ENCODE measurements at places on chromosomes 2 and 18.

GRCh38 chr18:27008575-27008974 lies 143.1 kb upstream of the AQP4 start:
- DNase-seq: no peak

DNA sequence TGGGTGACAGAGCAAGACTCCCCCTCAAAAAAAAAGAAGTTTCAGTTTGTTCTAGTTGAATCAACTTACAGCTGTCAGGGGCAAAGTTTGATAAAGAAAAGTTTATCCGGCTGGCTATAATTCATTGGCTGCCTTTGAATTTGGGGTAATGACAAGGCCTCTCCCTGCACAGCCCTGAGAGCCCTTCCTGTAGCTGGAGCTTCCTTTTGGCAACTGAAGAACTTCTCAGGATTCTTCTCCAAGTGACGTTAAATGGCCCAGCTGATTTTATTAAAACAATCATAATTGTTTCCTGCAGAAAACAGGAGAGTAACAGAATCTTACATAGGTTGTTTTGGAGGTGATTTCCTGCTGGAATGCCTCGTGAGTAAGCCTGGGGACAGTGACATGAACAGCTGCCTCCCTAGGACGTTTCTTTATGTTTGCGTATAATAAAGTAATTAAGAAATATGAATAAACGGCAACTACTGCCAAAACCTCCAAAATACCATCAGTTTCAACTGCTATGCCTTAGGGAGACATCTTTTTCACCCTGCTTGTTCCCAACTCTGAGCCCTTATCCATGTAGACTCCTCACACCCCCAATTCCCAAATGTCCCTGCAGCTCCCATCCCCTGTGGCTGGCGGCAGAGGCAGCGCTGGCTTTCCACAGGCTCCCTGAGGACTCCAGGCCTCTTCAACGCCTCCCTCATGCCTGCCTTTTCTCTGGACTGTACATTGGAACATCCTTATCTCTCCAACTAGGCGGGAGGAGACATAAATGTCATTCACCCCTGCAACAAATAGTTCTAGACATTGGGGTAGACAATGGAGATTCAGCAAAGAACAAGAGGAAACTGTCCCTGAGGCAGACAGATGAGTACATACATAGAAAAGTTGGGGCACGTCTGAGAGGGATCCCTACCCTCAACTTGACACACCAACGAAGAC lies 59.2 kb upstream of the FZD7 start:
- DNase-seq: no peak

DNA sequence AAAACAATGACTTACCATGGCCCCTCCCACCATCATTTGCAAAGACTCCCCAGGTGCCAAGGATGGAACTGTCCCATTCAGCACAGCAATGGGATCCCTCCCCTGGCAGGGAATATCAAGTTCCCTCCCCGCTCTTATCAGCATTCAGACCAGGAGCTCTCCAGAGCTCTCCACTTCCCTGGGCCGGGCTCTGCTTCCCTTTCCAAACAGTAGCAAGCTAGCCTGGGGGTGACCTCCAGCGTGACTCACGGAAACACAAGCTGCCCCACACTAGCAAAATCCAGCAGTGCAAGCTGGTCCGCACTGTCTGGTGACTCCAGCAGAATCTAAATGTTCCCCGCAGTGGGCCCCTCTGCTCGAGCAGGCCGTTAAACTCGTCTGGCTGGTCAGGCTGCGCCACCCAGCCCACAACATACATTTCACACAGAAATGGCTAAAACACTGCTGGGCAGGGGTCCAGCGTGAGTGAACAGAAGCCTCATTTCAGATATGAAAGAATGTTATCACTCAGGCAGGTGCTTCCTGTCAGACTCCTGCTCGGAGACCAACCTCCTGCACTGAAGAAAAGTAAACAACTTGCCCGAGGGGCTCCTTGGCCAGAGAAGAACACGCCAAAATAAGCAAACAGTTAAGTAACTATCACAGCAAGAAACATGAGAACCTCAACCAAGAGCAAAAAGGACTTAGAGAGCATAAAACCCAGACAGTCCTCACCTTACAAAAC lies 33.9 kb downstream of the STAT1 start:
- DNase-seq: no peak

DNA sequence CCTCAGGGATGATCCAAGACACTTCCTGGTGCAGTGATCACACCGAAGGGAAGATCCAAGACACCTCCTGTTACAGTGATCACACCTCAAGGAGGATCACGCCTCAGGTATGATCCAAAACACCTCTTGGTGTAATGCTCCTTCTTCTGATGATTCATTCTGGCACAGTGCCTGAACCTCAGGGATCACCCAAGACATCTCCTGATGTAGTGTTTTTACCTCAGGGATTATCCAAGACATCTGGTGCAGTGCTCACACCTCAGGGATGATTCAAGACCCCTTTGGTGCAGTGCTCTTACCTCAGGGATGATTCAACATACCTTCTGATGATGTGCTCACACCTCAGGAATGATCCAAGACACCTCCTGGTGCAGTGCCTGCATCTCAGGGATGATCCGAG lies 124.4 kb downstream of the ASB1 start:
- no peak for DNase-seq

DNA sequence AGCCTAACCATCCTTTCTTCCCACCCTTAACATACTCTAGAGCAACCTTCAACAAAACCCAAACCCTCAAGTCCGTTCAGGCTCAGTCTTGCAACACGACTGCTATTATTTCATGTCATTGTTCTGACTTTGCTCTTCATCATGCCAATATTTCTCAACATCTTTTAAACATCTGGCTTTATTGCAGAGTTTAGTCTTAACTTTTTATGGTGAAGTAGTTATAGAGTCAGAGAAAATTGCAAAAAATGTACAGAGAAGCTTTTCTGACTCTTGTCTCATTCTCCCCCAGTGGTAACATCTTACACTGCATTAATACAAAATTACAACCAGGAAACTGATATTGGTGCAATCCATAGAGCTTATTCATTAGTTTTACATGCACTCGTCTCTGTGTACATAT lies 3.9 kb downstream of the MARCO start:
- no peak for DNase-seq

GRCh38 chr2:10981941-10982431 lies 70.3 kb downstream of the KCNF1 start:
- DNase-seq: no peak

DNA sequence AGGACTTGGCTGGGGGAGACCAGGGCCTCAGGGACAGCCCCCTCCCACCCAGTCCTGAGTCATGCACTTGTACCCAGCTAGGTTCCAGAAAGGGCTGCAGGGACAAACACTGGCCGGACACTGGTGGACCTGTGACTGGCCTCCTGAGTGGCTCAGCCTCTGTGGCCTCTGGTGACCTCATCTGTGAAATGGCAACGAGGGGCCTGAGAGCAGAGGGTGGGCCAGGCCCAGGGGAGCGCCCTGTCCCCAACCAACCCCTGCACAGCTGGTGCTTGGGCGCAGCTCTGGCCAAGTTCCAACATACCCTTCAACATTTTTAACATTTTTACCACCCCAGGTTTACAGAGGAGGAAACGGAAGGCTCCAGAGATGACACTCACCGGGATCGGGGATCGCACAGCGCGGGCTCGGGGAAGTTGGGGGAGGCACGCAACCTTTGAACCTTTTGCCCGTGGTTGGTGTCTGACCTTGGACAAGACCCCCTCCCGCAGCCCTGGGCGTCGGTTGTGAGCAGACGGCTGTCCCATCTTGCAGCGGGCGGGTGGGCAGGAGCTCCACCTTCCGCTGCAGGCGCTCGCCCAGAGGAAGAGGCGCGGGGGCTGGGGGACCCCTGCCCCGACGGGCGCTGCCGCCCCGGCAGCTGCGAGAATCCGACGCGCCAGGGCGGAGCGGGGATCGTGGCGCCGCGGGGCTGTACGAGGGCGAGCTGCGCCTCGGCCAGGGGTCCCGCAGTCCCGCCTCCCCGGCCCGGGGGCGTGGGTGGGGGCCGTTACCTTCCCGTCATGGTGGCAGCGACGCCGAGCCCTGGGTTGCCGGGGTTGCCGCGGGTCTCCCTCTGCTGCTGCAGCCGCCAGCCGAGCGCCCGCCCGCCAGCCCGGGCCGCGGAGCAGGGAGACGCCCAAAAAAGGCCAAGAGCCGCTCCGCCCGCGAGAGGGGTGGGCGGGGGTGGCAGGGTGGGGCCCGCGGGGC lies 805 bp downstream of the LIMS2 start:
- DNase-seq: peak; percentile 57

DNA sequence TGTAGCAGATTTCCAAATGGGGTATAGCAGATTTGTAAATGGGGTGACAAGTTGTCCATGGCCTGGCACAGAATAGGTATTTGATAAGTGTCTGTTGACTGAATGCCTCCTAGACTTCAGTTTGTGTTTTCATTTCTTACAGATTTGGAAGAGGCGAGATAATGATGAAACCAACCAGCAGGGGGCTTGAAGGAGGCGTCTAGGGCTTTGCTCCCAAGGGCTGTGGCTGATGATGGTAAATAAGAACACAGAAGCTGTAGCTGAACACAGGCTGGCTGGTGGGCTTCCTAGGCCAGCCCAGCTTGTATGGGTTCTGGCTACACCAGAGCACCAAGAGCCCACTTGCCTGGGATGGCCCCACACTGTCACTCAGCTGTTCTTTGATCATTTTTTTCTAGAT lies 19.4 kb downstream of the SFTPB start:
- no peak for DNase-seq

GRCh38 chr2:8889978-8890377 lies 52.6 kb upstream of the KIDINS220 start:
- no peak for DNase-seq

- no peak for DNase-seq
Measured at GRCh38 chr2:128894896-128895295, 576.2 kb upstream of the HS6ST1 start.

- DNase-seq: no peak
Measured at GRCh38 chr2:100174026-100174431, 31.6 kb upstream of the AFF3 start.

DNA sequence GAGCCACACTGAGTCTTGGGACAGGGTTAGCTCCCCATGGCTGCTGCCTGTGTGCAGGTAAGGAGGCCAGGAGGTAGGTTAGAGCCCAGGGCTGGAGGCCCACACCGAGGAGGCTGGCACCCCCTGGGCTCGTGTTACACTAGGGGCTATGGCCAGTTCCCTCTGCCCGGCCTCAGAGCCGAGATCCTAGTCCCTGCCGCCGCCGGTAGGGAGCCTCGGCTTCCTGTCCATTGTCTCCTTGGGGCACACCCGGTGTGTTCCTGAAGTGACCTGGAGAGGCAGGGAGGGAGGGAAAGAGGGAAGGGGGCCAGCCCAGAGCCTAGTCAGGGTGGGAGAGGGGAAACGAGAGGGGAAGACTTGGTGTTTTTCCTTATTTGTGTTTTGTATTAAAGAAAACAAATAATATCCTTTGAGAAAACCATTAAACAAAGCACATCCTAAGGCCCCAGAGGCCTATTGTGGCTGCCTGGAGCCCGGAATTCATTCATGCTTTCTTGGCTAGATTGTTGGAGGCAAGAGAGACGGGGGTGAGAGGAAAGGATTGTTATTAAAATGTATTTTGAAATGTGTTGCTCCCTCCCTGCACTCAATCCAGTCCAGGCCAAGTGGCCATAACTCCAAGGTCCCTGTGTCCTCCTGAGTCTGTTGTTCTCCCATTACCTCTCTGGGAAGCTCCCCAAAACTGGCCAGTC lies 170.7 kb downstream of the CTIF start:
- DNase-seq: no peak

DNA sequence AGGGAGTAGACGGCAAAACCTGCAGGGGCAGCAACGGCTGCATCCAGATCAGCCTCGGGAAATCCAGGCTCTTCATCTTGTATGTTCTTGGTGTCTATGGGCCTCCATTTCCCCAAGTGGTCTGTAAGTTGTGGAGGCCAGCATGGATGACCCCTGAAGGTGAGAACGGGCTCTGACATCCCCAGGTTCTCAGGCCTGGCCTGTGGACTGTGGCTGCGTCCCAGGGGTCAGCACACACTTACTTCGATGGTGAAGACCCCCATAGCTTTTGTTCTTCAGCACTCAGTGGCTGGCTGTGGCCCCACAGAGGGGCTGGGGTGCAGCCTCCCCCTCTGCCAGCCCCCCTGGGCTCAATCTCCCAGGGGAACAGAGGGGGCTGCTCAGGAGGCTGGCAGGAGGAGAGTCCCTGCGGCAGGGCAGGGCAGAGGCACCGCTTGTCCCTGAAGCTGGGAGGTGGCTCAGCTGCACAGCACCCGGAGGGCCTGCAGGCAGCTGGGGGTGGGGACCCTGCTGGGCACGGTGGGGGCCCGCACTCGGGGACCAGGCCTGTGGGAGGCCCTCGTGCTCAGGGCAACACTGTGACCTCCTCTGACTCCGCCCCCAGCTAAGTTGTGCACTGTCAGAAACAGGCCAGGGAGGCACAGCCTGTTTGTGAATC lies 3.8 kb downstream of the SLC66A3 start:
- DNase-seq: no peak

DNA sequence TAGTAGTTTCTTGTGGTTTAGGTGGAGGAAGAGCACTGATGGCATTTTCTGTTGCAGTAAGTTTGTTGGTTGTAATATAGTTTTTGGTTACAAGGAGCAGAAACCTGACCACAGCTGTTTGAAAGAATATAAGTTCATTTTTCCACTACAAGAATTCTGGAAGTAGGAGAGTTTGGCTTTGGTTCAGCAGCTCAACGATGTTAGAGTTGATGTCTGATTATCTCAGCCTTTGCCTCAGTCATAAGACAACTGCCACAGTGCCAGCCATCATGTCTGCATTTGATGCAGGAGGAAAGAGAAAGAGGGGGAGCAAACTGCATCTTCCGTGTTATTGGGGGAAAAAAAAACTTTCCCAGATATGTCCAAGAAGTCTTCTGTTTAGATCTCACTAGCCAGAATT lies 119.1 kb downstream of the LYPD1 start:
- DNase-seq: no peak

DNA sequence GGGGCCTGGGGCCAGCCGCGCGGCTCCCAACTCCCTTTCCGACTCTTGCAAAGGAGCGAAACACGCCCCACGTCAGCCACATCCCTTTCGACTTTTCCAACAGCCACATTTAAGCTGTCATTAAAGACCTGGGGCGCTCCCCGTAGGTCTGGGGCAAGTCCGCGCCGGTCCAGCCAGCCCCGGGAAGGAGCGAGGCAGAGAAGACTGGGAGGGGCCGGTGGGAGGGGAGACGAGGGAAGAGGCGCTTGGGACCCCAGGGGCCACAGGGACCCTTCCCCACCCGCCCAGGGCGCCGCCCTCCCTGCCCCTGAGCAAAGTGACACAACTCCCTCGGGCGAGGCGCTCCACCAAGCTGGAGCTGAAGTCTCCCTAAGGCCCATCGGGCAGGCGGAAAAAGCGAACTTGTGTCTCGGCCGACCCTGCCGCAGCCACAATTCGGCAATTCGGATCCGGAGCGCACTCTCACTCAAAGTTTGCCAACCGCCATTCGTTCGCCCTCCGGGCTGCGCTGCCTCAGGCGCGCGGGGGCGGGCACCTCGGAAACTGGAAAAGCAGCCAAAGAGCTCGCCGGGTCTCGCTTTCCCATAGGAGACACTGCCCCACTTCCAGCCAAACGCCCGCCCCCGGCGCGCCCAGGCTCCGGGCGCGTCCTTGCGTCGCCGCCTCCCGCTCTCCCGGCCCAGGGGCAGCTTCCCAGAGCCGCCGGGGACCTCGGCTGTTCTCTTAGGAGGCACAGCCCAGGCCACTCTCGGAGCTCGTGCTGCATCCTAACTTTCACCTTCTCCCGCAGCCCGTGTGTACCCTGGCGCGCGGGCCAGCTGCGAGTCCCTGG lies 1.1 kb upstream of the KCTD1 start:
- DNase-seq: no peak
